ENCODE measurements at places on chromosomes 7 and 10.

GRCh38 chr7:141884539-141885225, 31.5 kb upstream of the OR9A4 start:
- DNase-seq: no peak

GRCh38 chr7:114875186-114875585, 46.7 kb upstream of the MDFIC start:
- no peak for DNase-seq

DNA sequence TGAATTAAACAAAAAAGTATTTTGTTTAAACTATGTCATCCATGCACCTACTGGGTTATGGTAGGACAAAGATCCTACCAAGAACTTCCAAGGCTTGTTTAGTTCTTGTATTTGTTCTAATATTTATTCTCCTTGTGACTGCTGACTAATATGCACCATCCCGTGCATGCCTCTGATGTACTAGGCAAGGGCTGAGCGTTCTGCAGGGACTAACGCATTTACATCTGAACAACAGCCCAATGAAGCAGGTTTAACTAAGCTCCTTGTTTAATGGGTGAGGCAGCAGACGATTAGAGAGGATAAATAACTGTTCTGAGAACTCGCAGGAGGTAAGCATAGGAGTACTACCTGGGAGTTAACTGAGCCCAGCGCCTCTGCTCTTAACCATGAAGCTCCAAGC, 64.9 kb downstream of the KIAA1549 start:
- DNase-seq: no peak

- DNase-seq: no peak
Measured at GRCh38 chr10:106086391-106086790, 1078.1 kb downstream of the SORCS1 start.

GRCh38 chr7:924541-925231, 29.8 kb downstream of the ADAP1 start:
- no peak for DNase-seq

GRCh38 chr7:75740846-75741497, 2.2 kb upstream of the HIP1 start:
- peak; percentile 43 for DNase-seq

DNA sequence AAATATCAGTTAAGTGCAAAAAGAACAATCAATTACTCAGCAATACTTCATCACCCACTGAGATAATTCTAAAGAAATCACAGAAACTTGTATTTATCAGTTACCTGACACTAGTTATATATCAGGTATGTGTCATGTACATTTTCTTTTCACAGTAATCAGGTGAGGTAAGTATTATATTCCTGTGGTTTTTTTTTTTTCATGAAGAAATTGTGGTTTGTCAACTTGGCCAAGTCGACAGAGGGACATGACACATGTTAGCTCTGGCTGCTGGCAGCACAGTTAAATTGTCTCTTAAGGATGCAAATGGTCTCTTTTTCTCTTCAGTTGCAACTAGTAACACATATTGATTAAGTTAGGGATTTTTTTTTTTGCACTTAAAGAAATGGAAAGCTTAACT, 13.7 kb upstream of the GPR141 start:
- DNase-seq: no peak

DNA sequence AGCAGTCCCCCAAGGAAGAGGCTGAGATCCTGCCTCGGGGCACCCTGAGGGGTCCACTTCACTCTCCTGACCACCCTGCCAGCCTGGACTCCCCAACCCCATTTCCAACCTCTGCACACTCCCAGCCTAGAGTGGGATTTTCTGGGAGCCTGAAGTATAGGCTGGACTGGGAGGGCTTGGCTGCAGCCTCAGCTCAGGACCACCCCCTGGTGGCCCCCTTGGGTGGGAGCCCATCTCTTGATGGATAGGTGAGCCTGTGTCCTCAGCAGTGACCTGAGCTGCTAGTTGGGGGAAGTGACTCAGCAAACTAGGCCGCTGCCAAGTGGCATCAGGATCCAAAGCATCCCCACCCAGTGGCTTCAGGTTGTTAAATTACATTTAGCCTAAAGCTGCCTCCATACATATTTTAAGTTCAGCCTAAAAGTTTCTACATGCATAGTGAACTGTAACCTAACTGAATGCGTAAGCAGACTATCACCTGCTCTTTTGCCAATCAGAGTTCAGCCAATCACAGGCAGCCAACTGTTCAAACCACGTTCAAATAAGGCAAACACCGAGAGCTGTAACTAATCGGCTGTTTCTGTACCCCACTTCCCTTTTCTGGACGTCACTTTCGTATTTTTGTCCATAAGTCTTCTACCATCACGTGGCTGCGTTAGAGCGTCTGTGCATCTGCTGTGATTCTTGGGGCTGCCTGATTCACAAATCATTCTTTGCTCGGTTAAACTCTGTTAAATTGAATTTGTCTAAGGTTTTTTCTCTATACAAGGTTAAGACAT, 144.0 kb downstream of the PLPP4 start:
- DNase-seq: peak; percentile 5

DNA sequence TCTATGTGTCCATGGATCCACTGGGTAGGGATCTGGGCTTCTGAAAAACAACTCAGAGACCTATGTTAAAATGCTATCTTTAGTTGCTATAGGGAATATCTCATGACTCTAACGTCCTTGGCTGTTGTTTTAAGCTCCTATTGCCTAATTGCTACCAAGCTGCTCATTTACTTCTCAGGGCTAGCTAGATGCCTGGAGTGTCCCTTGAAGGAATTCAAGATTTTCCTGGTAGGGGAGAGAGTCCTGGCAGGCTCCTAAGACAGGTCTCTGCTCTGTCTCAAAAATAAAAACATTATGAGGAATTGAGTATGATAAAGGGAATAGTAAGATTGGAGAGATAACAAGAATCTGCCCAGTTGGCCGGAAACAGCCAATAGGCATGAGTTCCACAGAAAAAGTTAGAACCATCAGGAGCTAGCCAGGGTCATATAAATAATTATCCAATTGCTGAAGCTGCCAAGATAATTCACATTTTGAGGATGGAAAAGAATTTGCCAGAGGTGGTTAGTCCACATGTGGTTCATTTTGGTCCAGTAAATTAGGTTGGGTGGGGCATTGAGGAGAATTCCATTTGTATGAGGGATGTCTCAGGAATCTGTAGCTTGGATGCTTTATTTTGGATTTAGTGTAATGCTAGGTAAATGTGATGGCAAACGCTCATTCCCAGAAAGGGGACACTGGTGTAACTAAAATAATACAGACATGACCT, 362.7 kb upstream of the VSTM2A start:
- no peak for DNase-seq

- DNase-seq: no peak
Measured at GRCh38 chr10:116143673-116144222, 129.3 kb downstream of the GFRA1 start.

DNA sequence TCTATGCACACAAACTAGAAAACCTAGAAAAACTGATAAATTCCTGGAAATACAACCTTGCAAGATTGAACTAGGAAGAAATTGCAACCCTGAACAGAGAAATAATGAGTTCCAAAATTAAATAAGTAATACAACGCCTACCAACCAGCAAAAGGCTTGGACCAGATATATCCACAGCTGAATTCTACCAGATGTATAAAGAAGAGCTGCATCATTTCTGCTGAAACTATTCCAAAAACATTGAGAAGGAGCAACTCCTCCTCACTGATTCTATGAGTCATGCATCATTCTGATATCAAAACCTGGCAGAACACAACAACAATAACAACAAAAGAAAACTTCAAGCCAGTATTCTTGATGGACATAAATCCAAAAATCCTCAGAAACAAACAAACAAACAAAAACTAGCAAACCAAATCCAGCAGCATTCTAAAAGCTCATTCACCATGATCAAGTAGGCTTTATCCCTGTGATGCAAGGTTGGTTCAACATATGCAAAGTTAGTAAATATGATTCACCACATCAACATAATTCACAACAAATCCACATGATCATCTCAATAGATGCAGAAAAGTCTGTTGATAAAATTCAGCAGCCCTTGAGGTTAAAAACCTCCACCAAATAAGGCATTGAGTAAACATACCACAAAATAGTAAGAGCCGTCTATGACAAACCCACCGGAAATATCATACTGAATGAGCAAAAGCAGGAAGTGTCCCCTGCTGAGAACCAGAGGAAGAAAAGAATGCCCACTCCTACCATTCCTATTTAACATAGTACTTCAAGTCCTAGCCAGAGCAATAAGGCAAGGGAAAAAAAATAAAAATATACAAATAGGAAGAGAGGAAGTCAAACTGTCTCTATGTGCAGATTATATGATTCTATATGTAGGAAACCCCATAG, 98.2 kb downstream of the PCDH15 start:
- peak; percentile 3 for DNase-seq

GRCh38 chr10:2966134-2966533, 101.2 kb upstream of the PFKP start:
- no peak for DNase-seq

DNA sequence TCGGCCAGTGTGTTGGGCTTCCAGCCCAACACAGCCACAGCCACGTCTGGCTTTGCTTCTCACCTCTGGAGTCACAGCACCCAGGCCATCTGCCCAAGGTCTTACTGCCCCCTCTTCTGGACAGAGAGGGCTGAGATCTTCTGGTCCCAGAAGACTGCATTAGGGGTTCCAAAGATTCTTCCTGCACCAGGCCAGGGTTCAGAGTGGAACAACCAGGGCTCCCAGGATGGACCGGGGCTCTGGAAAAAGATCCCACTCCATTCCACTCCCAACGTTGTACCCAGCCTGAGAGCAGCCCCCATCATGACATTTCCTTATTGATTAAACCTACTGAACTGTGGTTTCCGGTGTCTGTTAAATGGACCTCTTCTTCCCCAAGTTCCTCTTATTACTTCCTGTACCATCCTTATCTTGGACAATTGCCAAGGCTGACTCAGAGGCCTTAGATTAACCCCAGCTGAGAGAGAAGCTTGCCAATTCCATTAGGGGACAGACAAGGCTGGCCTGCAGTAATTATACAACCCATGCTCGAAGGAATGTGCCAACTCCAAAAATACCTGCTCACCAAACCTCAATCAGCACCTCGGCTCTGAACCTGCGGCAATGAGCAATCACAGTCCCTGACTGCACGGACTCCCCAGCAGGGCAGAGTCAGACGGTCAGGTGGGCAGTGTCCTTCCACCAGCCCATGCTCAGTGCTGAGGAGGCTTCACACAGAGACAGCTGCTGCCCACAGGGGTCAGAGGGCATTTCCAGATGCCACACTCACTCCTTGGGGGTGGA, 47.9 kb upstream of the NPFFR1 start:
- DNase-seq: peak; percentile 94

GRCh38 chr7:48090095-48090805, 1.2 kb downstream of the UPP1 start:
- DNase-seq: peak; percentile 51

- no peak for DNase-seq
Measured at GRCh38 chr10:38127812-38128211, 33.7 kb downstream of the ZNF37A start.

DNA sequence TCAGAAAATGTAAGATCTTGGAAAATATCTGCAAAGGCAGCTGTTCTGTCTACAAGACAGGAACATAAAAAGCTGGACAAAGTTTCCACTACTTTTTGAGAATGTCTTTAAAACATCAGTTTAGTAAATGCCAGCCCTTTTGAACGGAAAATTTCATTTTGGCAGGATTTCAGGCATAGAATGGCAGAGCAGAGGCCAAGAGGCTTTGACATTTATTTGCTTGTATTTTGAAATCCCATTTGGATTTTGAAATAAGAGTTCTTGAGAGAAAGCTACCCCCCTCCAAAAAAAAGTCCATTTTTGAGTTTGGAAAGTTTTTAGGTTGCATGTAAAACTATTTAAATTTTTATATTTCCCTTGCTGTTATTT, 3.1 kb upstream of the ETV1 start:
- peak; percentile 28 for DNase-seq

DNA sequence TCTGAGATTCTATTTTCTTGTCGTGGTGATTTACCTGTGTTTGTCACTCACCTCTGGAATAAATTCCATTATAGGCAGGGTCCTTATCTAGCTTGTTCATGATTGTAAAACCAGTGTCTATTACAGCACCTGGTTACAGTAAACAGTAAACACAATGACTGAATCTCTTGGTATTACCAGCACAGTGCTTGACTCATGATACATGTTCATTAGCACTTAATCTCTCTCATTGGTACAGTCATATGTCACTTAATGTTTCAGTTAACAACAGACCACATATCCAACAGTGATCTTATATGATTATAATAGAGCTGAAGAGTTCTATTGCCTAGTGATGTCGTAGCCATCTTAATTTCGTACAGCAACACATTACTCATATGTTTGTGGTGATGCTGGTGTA, 1.6 kb upstream of the TASOR2 start:
- DNase-seq: no peak

GRCh38 chr10:98915911-98916310, 319.7 kb downstream of the HPSE2 start:
- no peak for DNase-seq

- DNase-seq: peak; percentile 61
Measured at GRCh38 chr10:100909501-100910263, 3.1 kb upstream of the SLF2 start.

DNA sequence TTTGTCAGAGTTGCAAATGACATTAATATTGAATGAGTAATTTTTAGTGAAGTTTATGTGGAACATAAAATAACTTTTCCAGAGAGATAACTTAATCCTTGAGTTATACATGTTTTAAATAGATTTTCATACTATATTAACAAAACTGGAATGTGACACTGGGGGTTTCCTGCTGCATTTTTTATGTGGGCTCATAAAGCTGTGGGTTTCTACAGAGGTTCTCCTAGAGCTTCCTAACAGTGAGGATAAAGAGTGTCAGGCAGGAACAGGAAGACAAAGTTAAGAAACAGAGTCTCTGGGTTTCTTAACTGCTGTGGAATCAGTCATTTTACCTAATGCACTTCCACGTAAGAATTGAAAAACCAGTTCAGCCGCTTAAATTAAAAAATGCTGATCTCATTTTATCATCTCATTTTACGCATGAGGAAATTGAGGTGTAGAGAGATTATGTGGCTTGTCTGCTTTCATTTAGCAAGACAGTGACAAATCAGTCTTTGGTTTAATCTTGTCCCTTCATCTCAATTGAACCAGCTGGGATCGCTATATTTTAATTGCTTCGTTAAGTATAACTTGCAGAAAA, 5.0 kb downstream of the CD36 start:
- no peak for DNase-seq

- no peak for DNase-seq
Measured at GRCh38 chr10:131615150-131615549, 285.7 kb upstream of the PPP2R2D start.

DNA sequence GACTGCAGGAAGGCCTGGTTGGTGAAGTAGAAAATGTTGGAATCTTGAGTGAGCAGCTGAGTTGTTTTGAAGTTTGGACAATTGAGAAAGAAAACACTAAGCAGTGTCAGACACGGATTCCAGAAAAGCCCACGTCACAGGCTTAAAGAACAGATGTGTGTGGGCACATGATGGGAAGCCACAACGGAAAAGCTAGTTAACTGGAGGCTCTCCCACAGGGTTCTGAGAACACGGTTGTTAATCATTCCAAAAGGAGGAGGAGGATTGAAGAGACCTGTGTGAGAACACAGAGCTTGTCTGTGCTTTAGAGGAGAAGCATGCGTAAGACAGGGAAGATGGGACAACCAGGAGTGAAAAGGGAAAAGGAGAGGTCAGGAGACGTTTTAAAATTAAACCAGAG, 42.6 kb downstream of the SHH start:
- DNase-seq: peak; percentile 22

GRCh38 chr7:2237109-2237602, 4.4 kb upstream of the MAD1L1 start:
- DNase-seq: no peak
